Hematopoietic multipotent progenitor cell (in vitro differentiated cells): ENCODE measurements at places on chromosomes 11 and 22.

GRCh38 chr11:122691549-122692150 is 36.1 kb downstream of the UBASH3B start:
- no peak for DNase-seq

- no peak for DNase-seq
These were observed 7.6 kb downstream of the OR56A1 start for GRCh38 chr11:6022956-6023355.

DNA sequence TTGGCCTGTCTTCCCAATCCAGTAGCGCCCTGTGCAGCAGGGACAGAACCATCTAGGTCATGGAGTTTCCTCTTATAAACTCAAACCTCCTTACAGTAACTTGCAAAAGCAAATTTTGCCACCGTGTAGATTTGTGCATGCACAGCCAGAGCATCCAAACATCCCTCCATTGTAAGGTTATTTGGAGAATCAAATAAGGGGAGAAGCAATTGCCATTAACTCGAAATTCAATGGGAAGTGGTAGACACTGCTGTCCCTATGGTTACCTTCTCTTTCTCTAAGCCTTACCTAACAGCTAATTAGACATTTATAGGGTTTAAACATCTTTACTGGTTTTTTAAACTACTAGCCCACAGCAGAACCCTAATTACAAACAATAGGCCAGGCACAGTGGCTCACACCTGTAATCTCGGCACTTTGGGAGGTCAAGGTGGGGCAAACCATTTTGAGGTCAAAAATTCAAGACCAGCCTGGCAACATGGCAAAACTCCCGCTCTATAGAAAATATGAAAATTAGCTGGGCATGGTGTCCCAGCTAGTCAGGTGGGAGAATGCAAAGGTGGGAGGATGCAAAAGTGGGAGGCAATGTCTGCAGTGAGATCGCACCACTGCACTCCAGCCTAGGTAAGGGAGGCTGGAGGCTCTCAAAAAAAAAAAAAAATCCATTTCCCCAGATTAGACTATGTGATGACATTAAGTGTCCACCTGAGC is 6.6 kb downstream of the HSPA8 start:
- DNase-seq, result no peak

DNA sequence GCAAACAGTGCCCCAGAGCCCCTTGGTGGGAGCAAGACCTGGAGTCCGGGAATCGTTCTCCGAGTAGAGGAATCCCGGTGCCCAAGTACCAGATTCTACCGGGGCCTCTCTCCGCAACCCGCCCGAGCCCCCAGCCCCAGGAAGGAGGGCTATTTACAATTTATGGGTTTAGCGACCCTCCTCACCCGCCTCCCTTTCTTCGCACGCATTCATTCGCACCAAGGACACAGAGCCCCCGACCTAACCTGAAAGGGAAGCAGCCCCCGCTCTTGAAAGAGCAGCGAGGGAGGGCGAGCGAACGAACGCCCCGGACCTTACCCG is 628 bp downstream of the LRP4 start:
- DNase-seq, result no peak

- no peak for DNase-seq
These were observed 2.2 kb downstream of the PAX6 start for GRCh38 chr11:31808721-31809540.

- no peak for DNase-seq
These were observed 40.4 kb downstream of the RCN1 start for GRCh38 chr11:32131321-32131720.
